ENCODE measurements at places on chromosomes 3 and 15.
A peak's percentile ranks its signal among the peaks of the same experiment; 100 is the strongest.

GRCh38 chr3:43038010-43038409, 58.9 kb downstream of the GASK1A start:
- no peak for DNase-seq

DNA sequence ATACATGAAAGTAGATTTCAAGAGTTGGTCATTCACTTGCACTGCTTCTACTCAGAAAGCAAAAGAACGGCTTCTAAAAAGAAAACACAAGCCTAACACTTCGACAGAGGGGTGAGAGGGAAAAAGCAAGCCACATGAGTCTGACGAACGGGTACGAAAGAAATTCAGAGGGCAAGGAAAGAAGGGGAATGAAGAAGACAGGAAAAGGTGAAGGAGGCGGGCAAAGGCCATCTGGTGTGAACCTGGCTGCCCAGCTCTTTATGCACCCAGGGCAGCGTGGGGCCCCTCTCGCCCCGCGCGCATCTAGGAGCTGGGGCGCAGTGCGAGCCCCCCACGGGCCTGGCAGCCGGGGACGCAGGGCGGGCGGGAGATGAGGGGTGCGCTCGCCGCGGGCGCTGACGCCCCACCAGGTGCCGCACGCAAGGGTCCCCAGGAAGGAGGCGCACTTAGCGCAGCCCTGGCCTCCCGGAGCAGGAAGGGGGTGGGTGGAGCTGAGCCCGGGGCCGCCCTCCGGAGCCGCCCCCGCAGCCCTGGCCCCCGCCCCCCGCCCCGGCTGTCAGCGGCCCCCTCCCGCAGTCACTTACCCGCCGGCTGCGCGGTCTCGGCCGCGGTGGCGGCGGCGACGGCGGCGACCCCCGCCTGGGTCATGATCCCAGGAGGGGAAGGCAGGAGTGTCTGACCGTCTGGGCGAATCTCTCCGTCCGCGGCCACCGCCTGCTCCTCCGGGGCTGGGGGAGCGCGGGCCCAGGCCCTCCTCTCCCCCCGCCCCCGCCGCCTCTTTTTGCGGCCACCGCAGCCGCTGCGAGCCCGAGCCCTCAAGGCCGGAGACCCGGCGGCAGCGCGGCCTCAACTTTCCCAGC, at the start of gene USF3:
USF3 (minus strand) TSS at position 857 of the 860 bp plus-strand sequence. CDS start 21,764 bp downstream, outside the sequence.
- peak; percentile 65 for DNase-seq

- no peak for DNase-seq
Observed at GRCh38 chr3:88231207-88231606, 81.4 kb downstream of the C3orf38 start.

GRCh38 chr3:11635680-11636393, 7.9 kb downstream of the VGLL4 start:
- DNase-seq: peak; percentile 32

DNA sequence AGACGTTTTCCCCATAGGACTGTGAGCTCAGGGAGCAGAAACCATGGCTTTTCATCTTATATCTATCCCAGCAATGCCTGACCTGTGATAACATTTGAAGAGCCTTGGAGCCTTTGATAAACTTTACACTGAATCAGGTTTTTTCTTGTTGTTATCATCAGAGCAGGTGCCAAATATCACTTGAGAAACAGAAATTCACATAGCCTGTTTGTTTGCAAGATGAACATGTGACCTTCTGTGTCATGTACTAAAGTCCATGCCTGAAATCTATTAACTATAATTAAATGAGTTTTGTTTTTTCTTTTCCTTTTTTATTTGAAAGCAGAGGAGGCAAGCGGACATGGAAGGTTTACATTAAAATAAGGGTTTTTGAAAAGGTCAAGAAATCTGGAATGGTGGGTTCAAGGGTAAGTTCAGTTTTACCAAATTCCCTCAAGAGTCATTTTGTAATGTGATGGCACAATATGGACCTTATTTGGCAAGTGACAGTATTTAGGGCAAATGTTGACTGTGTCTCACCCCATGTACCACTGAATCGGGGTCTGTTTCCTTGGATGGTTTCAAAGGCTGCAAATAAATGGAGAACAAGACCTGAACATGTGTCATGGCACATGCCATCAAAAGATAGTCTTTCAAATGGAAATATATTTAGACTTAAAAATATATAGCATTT, 90.7 kb downstream of the NEK10 start:
- no peak for DNase-seq

DNA sequence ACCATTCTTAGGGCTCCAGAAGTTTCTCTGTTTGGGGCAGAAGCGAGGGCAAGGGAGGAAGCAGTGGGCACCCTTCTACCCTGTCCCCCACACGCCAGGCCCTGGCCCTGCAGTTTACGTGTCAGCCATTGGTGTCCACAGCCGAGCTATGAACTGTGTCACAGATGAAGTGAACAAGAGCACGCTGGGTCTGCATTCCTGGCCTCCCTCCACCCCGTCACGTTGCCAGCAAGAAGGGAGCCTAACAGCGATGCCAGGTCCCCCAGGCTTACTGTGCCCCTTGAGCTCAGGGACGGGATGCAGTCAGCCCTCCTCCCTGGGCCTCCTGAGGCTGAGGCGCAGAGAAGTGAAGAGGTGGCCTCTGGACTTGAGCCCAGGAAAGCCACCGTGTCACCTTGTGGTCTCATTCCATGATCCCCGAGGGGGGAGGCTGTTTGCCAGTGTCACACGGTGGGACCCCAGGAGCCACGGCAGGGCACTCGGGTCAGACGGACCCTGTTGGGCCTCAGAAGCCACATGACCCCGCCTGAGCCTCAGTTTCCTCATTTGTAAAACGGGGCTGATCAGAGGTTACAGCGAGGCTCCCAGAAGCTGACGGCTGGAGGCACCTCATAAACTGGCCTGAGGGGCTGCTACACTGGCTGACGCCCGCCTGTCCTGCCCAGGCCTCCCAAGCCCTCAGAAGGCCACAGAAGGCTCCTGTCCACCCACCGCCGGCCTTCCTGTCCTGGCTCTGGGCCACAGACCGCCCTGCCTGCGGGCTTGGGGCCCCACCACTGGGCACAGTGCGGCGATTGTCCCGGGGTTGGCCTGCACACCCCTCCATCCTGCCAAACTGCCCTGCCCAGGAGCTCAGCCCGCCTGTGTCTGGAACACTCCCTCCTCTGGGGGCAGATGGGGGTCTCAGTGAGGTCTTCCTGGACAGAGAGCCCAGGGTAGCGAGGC, 18.6 kb downstream of the IQSEC1 start:
- no peak for DNase-seq

DNA sequence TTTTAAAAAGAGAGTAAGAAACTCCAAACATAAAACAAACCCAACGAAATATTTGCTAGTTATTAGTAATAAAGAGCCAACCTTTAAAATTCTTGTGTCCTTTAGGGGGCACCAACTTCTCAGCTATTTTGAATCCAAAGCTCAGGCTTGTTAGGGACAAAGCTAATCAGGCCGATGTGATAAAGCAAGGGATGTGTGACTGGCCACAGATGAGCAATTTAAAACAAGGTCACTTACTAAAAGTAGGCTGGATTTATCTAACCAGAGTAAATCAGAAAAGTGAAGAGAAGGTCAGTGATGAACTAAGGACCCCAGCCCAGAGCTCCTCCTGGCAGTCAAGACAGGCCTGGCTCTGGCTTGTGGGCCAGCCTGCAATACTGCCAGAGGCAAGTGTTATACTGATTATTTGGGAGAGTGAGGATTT, 108.5 kb downstream of the CYP19A1 start:
- DNase-seq: peak; percentile 54
